Stimulated activated CD4-positive, alpha-beta T cell treated with anti-CD3 and anti-CD28 coated beads, Interleukin-2, amount 100 ng/mL, for 48 hours (primary cell): ENCODE measurements at places on chromosomes 11 and 22.

DNA sequence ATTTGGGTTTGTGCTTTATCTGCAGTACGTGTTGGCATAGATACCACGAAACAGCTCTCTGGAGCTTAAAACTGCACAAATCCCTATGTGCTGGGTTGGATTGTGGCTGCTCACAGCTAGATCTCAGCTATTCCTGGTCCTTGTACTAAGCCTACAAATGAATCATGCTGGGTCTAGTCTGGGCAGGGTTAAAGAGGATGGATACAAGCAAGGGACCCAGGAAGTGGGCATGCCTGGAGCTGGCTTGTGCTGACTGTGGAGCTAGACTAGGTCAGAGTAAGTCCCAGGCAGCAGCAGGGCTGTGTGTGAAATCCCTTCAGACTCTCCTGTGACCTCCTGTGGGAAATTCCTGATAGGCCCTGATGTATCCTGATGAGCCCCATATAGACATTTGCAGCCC is 3.9 kb upstream of the E2F8 start:
- DNase-seq: no peak

DNA sequence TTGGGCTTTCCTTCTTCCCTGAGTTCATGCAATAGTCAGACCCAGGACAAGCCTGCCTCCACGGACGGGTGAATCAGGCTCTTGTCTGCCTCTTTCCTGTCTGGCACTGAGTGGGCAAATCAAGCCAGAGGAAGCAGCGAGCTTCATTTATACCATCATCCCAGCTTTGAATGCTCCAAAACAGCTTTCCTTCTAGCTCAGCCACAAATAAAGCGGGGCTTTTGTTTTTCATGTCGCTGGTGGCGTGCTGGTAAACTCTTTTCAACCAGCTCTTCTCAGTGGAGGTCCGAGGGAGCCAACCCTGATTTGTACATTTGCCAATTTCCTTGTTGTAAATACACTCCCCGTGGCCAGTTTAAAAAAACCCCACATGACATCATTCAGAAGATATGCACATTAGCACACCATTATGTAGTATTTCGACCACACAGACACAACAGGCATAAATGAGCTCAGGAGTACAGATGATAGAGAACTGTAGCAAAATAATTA is 8.6 kb downstream of the C11orf91 start:
- no peak for DNase-seq

DNA sequence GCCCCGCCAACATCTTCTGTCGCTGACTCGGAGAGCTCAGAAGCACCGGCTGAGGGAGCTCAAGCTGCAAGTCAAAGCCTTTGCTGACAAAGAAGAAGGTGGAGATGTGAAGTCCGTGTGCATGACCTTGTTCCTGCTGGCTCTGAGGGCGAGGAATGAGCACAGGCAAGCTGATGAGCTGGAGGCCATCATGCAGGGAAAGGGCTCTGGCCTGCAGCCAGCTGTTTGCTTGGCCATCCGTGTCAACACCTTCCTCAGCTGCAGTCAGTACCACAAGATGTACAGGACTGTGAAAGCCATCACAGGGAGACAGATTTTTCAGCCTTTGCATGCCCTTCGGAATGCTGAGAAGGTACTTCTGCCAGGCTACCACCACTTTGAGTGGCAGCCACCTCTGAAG is 6.7 kb downstream of the RAG1 start:
- no peak for DNase-seq

- DNase-seq: no peak
Measured at GRCh38 chr22:24162436-24162835, 18.9 kb upstream of the SUSD2 start.

GRCh38 chr11:75782540-75783263 is 14.1 kb downstream of the DGAT2 start:
- no peak for DNase-seq

DNA sequence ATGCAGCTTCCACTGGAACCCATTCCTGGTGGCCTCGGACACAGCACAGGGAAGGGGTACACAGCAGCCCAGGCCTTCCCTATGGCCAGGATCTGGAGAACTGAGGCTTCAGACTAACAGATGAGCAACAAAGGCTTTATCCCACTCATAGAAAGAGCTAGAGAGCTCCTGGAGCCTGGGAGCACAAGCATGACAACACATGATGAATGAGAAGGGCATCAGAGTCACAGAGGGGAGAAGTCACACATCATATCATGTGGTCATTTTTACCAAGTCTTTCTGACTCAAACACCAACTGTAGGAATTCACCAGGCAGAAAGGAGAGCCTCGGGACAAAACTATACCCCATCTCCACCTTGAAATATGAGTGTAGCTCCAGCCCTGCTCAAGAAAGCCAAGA is 43.2 kb downstream of the NRXN2 start:
- DNase-seq: no peak

GRCh38 chr11:118651820-118652219 is 27.6 kb downstream of the TREH start:
- no peak for DNase-seq

- DNase-seq: no peak
Measured at GRCh38 chr11:99687320-99687719, 666.6 kb downstream of the CNTN5 start.

DNA sequence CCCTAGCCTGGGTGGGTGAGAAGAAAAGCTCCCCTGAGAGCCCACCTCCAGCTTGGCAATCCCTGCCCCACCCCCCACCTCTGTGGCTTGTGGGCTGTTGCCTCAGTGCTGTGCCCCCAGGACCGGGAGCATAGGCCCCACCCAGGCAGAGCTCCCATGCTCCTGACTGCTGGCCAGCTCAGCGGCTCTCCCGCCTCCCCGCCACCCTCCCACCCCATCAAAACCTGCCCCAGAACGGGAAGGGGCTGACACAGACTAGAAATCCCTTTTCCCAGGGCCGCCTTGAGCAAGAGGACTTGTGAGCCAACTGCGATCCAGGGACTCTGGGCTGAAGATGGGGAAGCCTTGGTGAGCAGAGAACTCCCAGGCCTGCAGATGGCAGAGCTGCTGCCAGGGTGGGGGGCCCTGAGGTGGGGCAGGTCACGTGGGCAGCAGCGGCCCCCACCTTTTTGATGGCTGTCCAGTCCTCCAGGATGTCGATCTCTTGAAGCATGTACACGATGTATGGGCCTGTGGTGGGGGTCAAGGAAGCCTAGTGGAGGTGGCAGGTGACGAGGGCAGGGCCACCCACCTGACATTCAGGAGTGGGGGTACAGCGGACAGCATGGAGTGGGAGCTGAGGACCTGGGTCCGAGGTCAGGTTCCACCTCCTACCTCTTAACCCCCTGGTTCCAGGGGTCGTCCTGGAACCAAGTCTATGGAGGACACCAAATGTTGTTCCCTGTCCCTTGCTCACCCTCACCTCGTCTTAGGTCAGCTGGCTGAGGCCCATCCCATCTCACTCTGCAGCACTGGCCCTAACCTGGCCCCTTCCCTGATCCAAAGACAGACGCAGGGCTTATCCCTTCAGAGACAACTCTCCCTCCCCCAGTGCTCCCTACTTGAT is 2.3 kb upstream of the RIN1 start:
- no peak for DNase-seq

DNA sequence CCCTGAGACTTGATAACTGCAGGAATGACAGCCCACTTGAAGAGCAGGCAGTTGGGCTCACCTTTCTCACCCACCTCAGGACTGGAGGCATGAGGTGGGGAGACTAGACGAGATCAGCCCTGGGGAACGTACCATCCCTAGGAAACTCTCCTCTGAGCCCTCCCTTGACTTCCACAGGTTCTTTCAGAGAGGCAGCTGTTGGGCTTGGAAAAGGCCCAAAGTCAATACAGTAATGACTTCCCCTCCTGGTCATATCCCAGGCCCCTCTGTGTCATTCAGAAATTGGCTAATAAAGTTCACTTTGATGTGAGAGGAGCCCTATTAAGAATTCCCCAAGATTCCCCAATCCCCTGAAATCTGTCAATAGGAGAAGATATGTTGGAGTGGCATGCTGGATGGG is 5.8 kb upstream of the NECTIN1 start:
- no peak for DNase-seq

DNA sequence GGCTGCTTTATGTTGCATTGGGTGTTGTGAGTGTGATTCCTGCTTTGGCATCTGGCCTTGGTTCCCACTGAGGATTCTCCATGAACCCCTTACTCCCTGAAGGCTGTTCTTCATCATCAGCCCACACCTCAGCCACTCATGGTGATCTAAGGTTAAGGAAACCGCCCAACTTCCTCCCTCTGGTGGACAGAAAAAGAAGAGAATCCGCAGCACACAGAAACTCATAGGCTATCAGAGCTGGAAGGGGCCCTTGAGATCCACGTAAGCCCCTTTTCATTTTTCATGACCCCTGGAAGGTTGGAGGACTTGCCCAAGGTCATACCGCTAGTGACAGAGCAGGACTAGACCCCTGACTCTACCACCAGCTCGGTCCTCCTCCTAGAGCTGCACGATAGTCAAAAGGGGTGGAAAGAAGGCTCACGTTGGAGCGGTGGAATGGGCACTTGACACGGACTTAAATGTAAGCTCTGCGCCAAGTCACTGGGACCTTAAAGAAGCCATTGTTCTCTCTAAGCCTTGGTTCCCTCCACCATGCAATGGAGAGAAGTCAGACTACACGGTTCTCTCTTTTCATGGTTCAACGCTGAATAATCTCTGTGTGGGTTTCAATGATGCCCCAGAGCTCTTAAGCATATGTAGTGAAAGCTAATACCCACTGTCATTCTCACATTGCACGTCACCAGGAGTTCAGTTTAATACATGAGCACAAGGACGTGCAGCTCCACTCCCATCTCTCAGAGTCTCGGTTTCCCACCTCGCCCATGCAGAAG is 83.6 kb upstream of the CRTAM start:
- DNase-seq: no peak

DNA sequence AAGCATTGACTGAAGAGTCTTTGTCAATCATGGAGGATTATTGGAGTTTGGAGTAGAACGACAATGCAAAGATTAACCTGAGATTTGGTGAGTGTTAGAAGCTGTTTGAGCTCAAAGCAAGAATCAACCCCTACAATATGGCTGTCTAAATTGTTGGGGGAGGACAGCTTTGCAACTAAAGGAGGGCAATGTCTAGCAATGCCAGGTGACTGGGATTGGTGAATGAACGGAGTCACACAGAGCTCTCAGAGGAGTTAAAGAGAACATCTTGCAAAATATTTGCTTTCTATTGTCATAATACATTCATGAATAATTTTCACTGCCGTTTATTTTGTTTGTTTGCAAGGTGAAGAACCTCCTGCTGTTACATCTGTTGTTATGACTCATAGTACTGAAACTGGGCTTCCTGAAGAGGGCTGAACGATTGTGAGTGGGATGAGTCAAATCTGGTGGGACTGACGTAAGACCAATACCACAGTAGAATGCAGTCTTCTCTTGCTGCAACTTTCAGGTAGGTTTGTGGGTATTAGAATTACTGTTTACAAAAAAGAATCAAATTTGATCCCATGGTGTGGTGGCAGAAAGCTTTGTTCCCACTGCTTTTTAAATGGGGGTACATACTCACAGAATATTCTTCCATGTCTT is 281.9 kb downstream of the CADM1 start:
- no peak for DNase-seq

DNA sequence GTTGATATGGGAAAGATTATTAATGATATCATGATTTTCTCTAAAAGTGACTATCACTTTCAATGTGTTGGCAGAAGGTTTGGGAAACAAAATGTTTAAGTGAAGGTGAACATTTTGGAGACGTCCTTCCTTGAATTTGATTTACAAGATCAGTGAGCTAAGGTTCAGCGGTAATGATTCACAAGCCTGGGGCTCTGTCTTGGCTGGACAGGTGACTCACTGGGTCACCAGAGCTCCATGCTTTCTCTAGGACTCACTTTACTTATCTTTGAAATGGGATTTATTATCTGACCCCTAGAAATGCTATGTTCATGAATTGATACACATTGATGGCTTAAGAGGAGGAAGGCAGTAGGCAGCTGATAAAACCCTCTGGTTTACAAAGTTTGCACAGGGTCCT is 437.5 kb downstream of the NTM start:
- DNase-seq: no peak

GRCh38 chr11:69381681-69382130 is 87.8 kb downstream of the MYEOV start:
- no peak for DNase-seq

DNA sequence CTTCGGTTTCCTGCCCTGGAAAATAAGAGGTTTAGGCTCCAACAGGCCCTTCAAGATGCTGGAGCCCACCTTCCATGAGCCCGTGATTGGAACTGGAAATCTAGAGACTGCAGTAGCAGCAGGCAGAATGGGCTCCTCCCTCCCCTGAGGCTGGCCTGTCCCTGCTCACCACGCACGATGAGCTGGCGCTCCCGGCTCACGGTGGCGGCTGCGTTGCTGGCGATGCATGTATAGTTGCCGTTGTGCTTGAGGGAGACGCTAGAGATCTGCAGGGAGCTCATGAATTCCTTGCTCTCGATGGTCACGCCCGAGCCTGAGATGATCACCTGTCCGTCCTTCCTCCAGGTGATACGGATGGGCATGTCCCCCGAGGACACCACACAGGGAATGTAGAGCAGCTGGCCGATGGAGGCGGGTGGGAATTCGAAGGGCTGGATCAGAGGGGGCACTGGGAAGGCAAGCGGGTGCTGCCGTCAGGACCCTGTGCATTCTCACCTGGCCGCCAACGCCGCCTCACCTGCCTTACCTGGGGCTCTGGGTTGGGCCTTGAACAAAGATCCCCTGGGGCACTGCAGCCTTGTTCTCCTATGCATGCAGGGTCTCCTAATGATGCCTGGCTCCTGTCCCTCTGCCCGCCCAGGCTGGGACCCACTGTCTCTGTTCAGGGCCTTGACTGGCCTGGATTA is 177.8 kb downstream of the CEP164 start:
- no peak for DNase-seq

- no peak for DNase-seq
Measured at GRCh38 chr11:43732225-43732624, 51.7 kb downstream of the HSD17B12 start.

DNA sequence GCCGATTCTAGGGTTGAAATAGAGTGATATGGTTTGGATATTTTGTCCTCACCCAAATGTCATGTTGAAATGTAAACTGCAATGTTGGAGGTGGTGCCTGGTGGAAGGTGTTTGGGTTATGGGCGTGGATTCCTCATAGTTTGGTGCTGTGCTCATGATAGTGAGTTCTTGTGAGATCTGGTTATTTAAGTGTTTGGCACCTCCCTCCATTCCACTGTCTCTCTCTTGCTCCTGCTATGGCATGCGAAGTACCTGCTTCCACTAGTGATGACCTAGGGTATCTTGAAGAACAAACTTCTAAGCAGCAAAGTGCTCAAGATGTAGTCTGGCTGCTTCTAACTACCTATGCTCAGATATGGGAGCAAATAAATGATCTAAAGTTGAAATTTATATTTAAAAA is 56.0 kb upstream of the TSPAN18 start:
- DNase-seq: no peak

DNA sequence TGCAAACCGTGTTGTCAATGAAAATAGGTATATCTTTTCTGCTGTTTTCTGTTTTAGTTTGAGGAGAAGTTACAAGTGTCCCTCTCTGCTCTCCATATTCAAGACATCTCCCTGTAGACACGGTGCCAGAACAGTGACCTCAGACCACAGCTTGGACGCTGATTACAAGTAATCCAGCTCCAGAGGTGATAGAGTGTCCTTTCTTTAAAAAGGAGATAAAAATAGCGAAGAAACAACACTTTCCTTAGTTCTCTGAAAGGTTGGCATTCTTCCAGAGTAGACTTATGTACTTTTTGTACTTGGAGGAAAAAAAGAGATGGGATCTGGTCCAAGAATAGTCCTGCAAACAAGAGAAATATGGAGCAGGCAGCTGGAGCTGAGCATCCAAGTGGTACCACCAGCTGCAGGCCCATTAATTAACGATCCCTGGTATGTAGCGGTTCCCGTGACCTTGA is 43.0 kb upstream of the WT1 start:
- no peak for DNase-seq
